ENCODE measurements at places on chromosomes 7 and 10. TPM values are rescaled to one million over a fixed set of nuclear protein-coding genes. Genes with fewer than 3 reads are reported as not detected.

The ARHGAP22 gene
- 11.7 TPM for total RNA-seq

DNA sequence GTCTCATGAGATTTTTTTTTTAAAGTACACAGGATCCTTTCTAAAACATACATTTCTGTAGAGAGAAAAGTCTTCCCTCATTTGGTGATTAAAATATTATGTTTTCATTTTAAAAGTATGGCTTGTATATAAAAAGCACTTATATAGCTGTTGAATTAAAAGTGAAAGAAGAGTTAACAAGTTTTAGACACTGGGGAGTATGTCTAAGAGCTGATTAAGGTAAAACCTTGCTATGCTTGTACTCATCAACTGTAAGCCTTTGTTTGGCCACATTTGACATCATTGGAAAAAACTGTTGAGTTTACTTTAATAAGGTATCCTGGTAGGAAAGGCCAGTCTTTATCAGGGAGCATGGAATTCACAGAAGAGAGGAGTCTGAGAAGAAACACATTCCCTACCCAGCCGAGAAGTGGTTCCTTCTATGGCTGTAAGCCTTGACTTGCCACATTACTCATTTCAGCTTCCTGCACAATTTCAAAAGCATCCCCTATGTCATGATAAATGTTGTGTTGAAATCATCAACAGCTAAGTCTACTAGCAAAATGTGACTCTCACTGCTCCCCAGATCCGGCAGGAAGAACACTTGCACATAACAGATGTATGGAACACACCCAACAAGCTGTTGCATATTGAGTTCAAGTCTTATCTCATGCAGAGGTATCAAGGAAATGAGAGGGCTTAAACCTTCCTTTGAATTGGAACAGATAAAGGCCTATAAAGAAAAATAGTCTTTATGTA is 171.8 kb upstream of the CDK1 start:
- DNase-seq = no peak

The ERLIN1 gene
- 26.3 TPM for total RNA-seq

The ZNF365 gene
- 0.18 TPM for total RNA-seq

GRCh38 chr7:108146070-108146842 is 16.1 kb upstream of the LAMB4 start:
- DNase-seq = peak; percentile 73

Data from sciatic nerve (tissue), 2 donors.